ENCODE measurements at places on chromosomes 2 and 18. TPM values are rescaled to one million over a fixed set of nuclear protein-coding genes. Genes with fewer than 3 reads are reported as not detected.

The SERTAD2 gene
- 4.0 TPM for total RNA-seq

The CHRNA1 gene
- not detected for total RNA-seq

GRCh38 chr18:76528477-76529432 is 33.7 kb upstream of the ZNF516 start:
- peak; percentile 62 for DNase-seq

DNA sequence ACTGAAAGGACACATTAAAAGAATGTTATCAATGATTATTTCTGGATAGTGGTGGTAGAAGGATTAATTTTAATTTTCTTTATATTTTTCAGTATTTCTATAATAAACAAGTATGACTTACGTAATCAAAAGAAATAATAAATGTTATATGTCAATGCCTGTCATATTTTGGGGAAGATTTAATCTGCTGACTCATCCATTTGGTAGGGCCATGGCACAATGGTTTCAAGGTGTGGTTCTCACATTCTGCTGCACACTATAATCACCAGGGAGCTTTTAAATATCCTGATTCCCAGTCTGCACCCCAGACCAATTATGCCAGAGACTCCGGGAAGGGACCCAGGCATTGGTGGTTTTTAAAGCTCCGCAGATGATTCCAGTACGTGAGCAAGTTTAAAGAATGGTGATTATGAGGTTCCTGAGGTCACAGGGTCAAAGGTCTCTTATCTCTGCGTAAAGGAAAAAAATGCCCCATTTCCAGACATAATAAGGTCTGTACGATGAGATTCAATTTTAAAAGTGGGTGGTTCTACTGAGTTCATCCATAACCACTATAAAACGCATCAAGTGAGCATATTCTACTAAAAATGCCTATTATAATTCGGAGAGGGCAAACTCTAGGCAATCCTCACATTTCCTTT is 27.2 kb downstream of the WIPF1 start:
- DNase-seq, result no peak
